ENCODE measurements at places on chromosomes 5 and 9.

- no peak for DNase-seq
Measured at GRCh38 chr5:103441523-103441922, 121.1 kb downstream of the NUDT12 start.

- no peak for DNase-seq
Measured at GRCh38 chr9:69460012-69460411, 135.0 kb downstream of the ENTREP1 start.

GRCh38 chr5:132272311-132273210 is 15.1 kb downstream of the PDLIM4 start:
- DNase-seq: peak; percentile 51

DNA sequence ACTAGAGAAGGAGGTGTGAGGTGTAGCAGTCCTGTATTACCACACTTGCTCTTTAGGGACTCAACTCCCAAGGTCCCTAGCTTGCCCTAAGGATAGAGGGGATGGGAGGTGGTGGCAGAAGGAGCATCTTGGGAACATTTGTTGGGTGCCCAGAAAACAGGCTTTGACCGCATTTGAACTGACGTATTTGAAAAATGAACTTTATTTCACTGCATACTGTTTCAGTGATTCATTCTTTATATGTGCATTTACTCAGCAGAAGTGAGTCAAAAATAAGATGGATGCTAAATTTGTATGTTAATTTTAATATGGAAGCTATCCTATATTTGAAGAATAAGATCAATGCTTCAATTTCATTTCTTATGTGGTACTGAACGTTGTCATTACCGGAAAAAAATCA is 18.7 kb downstream of the DMRT3 start:
- DNase-seq: no peak

GRCh38 chr5:125152044-125152443 is 405.6 kb upstream of the ZNF608 start:
- DNase-seq: no peak

- no peak for DNase-seq
Measured at GRCh38 chr9:99868845-99869244, 37.6 kb upstream of the STX17 start.

DNA sequence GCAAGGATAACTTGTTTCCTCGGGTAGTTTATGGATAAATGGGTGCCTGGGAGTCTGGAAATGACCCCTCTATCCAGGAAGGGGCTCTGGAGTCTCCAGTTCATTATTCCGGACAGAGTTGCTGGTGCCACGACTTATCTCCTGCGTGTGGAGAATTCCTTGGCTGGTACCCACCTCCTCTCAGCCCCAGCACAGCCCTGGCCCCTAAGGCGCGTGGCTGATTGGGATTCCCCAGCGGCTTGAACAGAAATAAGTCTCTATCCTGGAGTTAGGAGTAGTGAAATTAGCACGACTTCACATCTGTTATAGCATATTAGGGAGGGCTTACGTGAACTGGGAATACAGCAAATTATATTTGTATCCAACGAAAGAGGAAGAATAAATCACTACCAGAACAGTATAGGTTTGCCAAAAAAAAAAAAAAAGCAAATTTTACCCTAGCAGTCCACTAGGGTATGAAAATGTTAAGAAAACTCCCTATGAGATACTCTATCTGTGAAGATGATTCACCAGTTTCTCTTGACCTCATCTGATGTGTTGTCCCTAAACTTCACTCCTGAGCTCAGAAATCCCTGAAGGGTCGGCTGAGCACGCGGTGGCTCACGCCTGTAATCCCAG is 172.5 kb upstream of the OTULINL start:
- DNase-seq: no peak

- no peak for DNase-seq
Measured at GRCh38 chr5:109718632-109719031, 28.9 kb downstream of the MAN2A1 start.

DNA sequence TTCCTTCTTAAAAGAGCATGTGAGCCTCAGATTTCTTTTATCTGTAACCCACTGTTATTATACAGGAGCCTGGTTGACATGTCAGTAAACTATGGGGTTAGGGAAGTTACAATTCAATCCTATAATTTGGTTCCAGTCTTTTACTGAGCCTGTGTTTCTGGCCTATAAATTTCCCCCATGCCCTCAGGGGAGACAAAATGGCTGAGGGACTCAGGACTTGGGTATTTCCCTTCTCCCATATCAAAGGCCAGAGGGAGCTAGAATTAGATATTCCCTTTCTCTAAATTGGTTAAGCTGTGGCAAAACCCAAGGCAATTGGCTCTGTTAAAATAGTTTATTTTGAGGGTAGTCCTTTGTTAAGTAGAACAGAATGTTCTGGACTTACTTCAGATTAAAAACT is 823.2 kb downstream of the TLE1 start:
- DNase-seq: no peak

DNA sequence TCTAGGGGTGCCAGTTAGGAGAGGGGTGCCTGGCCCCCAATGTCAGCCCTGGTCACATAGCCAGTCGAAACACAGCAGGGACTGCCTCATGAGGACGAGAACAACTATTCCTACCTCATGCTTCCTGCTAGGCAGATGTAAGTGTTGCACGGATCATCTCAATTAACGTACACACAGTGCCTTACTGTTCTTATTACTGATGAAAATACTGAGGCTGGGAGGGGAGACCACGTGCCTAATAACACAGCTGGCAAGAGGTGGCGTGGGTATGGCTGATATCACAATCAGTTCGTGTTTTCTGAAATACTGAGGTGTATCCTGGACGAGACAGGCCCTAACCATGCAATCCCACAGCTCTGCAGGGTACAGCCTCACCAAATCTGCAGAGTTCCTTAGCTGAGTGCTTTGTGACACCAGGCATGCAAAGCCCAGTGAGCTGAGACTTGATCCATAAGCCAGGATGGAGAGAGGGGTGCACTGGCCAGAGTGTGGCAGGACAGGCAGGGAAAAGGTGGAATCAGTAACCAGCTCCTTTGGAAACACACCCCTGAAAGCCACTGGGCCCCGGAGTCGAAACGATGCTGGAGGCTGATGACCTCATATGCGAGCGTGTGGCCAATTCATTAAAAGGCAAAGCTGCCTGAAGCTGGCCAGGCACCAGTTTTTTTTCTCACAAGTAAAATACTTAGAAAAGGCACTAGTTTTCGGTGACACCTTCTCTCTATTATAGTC is 63.9 kb downstream of the PRRT1B start:
- no peak for DNase-seq

DNA sequence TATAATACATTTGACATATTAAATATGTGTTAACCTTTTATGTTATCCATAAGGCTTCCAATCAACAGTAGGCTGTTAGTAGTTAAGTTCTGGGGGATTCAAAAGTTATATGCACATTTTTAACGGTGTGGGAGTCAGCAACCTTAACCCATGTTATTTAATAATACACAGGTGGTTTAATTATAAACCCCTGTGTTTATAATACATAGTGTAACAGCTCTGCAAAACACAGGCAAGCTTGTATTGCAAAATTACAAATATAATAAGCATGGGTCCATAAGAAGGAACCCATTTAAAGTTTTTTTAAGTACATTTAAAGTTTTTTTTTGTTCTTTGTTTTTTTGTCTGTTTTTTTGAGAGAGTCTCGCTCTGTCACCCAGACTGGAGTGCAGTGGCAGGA is 14.5 kb upstream of the RAD23B start:
- DNase-seq: no peak

DNA sequence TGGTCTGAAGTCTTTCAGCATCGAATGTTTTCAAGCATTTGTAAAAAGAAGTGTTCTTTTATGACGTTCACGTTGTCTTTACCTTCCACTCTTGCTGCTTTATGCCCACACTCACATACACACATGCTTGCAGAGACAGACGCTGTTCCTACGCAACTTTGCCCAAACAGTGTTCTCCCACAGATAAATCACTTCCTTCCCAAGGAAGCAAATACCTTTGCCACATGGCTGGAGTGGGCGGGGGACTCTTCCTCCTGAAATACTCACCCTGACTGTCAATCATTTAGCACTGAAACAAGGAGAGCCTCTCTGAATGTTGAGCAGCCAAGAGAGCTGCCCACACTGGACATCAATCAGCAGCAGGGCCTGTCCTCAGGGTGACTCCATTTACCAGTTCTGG is 22.4 kb upstream of the ASTN2 start:
- DNase-seq: no peak

GRCh38 chr9:124216474-124217176 is 41.1 kb upstream of the NEK6 start:
- DNase-seq: no peak

- no peak for DNase-seq
Measured at GRCh38 chr9:12737871-12738270, 36.9 kb upstream of the LURAP1L start.

DNA sequence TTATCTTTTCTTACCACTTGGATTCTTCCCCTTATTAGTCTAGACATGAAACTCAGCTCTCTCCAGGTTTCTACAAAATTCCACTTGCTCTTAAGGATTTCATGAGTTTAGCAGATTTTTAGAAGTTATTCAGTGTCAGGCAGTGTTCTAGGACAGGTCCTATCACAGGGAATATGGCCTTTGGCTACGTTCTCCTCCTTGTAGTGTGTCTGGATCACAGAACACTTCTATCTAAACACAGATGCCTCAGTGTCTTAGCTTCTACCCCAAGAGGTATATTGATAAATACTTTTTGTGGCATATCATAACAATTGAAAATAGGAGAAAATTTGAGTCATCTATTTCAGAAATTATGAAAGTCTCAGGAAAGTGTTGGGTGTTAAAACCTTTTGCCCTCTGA is 15.6 kb downstream of the RAB3C start:
- no peak for DNase-seq

DNA sequence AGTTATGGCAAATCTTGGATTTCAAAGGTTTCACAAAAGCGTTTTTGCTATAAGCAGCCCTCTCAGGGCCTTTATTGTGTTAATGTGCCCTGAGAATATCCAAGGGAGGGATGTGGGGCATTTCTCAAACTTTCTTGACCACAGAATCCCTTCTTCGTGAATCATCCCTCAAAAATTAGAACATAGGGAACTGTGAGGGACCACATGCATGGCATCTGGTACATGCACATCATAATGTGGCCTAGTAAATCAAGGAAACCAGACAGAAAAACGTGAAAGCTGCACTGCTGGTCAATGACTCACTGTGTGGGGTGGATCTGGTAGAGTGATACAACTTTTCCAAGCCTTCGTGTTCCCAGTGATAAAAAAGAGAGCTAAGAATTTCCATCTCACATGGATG is 22.4 kb downstream of the DDX31 start:
- no peak for DNase-seq

DNA sequence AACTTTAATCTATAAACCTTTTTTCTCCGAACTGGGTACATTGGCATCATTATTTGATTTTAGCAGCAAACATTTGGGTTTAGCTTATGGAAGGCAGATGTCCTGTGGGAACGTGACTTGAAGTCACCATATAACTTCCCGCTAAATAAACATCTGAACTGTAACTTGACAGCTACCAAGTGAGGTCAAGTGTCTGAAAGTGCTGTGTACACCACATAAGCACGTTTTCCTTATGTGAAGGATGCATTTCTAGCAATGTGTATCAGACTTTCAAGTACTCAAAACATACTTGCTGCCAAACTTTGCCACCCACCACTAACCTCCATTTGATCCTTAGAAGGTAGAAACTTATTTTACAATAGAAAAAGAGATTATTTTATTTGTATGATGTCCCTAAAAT is 35.7 kb downstream of the SLC1A3 start:
- no peak for DNase-seq

- no peak for DNase-seq
Measured at GRCh38 chr9:87294126-87294525, 203.5 kb upstream of the DAPK1 start.

DNA sequence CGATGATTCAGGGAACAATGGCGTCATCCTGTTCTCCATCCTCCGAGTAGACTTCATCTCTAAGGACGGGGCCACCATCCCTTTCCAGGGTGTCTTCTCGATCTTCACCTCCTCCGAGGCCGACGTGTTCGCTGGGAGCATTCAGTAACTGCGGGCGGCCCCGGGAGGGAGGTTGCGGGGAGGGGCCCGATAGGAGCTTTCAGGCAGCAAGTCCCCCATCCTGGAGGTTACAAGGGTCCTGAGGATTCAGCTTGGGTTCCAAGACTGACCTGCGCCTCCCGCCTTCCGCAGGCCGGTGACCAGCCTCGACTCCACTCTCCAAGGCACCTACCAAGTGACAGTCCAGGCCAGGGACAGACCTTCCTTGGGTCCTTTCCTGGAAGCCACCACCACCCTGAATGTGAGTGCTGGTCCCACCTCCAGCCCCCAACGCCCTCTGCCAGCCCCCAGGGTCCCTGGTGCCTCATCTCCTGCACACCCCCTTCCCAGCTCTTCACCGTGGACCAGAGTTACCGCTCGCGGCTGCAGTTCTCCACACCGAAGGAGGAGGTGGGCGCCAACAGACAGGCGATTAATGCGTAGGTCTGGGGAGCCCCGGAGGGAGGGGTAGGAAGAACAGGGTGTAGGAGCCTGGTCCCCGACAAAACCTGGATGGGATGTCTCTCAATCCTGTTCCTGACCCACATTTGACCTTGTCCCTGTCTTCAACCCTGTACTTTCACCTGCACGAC is 20.8 kb downstream of the GPRIN1 start:
- no peak for DNase-seq

DNA sequence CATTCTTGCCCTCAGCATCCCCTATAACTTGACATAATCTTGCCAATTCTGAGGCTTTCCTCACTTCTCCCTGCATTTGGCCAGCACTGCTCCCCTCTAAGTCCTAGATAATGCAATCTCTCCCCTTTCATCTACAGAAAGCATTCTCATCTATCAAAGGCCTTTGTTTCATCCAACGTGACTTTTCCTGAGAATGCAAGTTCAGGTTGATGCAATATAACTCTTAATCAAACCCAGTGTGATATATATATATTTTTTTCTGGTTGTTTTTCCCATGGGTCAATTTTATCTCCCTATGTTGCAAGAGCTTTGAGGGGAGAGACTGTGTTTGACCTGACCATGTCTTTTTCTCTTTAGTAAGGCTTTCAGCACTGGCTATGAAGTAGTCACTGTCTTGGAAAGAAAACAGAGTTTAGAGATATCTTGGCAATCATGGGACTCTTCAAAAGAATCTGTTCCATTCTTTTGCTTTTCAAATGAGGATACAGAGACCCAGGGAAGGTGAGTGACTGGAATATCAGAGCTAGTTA is 268.6 kb downstream of the TRPM3 start:
- no peak for DNase-seq

DNA sequence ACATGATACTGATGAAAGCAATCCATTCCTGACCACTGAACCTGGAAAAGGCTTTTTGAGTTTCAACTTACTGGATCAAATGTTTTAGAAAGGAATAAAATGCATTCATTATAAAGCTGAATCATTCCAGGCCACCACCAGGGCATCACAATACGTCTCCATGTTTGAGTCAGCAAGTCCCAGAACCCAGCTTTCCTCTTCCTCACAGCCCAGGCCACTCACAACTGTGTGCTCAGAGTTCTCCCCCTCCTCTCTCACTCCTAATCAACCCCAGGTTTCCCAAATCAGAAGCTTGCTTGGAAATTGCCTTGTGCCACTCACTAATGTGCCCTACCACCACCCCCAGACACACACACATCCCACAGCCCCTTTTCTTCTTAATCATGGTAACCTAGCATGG is 91.7 kb downstream of the GNA14 start:
- no peak for DNase-seq
